Activated gamma-delta T cell (primary cell): ENCODE measurements at places on chromosomes 3 and 15.

GRCh38 chr3:158683230-158683962 is 10.9 kb upstream of the LXN start:
- DNase-seq = no peak

DNA sequence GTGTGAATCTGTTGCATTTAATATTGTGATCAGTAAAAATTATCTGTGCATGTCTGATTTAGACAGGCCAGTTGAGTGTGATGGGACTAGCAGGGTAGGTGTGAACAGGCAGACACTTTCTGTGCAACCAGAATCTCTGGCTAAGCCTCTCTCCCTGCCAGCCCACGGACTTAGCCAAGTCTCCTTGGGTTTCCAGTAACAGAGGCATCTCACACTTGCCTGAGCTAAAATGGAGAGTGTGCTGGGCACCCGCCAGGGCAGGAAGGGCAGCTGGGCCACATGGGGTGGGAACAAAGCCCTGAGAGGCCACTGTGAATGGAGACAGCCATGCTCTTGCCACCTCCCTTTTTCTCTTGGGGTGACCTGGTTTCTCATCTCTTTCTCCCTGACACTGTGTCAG is 12.5 kb upstream of the RPS27L start:
- DNase-seq = no peak

DNA sequence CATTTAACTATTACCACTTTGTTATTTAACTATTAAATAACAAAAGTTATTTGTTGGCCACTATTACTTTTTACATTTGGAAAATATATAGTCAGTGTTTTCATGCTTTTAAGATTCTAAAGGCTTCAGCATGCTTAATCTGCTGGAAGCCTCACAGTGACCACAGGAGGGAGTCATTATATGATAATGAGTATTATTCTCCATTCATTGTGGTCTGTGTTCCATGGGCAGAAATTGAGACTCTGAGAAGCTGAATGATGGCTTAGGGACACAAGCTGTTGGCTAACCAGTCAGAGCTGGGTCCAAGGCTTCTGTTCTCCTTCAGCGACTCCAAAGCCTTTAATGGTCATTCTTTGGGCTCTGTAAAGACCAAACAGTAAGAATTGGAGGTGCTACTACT is 64.7 kb downstream of the BFSP2 start:
- no peak for DNase-seq

GRCh38 chr3:15899388-15899787 is 101.6 kb upstream of the ANKRD28 start:
- DNase-seq = no peak

- no peak for DNase-seq
These were observed 37.8 kb downstream of the LARS2 start for GRCh38 chr3:45426161-45426560.

- DNase-seq = no peak
These were observed 34.4 kb downstream of the PPARG start for GRCh38 chr3:12323237-12323636.

- DNase-seq = no peak
These were observed 15.2 kb upstream of the SNX22 start for GRCh38 chr15:64136347-64136746.

DNA sequence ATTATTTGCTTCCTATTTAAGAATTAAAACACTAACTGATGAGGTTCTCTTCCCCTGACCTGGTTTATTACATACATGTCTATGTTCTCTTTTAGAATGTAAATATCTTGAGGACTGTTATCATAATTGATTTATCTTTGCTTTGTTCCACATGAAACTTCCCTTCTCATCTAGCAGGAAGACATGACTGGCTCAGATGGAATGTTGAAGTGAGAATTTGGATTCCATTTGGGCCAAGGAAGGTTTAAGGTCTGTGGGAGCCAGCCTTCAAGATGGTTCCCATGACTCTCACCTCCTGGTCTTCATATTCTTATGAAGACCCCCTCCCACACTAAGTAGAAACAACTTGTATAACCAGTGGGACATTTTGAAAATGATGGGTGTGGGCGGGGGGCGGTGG is 222.2 kb upstream of the GADL1 start:
- DNase-seq = no peak

GRCh38 chr3:3177861-3178497 is 1.5 kb downstream of the CRBN start:
- no peak for DNase-seq

GRCh38 chr3:106824856-106825255 is 552.4 kb upstream of the CCDC54 start:
- DNase-seq = no peak

GRCh38 chr3:156120528-156121251 is at the start of gene KCNAB1:
Gene KCNAB1 (plus strand): TSS chr3:156120578.
- DNase-seq = no peak

- no peak for DNase-seq
These were observed 975.5 kb upstream of the CFAP20DC start for GRCh38 chr3:60025096-60026050.

DNA sequence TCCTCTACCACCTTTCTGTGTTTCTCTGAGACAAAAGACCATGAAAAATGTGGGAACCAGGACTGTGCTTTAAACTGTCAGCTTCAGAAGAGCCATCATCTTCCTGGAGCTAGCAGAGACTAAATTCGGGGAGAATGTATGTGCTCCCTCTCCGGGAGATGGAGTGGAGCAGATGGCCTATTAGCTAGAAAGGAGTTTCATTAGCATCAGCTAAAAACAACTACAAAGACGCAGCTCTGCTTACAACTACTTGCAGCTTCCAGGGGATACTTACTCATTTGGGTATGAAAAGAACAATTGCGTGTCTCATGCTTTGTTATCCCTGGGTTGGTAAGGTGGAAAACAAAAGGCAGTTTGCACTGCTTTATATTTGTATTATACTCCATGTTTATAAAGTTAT is 159.6 kb downstream of the MFSD1 start:
- no peak for DNase-seq

- DNase-seq = no peak
These were observed 13.4 kb upstream of the TBC1D5 start for GRCh38 chr3:17755836-17756235.

DNA sequence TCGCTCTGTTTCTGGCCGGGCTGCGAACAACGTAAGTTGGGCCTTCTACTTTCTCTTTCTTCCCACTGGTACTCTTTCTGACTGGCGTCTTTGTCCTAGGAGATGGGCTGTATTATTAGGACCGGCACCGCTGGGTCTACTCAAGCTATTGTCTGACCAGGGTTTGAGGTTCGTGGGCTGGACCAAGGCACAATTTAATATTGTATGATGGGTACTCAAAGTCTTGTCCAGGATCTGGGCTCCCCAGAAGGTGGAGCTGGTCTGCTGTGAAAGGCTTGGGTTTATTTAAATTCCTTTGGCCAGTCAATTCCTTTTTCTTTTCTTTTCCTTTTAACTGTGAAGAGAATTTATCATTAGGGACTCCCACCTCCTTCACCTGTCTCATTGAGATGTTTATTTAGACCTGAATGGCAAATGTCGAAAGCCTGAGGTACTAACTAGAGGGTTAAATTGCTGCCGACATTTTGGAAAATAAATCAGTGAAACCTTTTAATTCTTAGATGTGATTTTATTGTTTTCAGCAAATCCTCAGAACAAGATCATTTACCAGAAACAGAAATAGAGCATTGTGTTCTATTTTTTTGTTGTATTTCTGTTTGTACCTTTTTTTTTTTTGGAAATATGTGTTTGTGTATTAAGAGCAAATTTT is 410 bp downstream of the LRRC49 start:
- DNase-seq = no peak

- DNase-seq = no peak
These were observed 120.5 kb downstream of the XXYLT1 start for GRCh38 chr3:195150181-195151118.

DNA sequence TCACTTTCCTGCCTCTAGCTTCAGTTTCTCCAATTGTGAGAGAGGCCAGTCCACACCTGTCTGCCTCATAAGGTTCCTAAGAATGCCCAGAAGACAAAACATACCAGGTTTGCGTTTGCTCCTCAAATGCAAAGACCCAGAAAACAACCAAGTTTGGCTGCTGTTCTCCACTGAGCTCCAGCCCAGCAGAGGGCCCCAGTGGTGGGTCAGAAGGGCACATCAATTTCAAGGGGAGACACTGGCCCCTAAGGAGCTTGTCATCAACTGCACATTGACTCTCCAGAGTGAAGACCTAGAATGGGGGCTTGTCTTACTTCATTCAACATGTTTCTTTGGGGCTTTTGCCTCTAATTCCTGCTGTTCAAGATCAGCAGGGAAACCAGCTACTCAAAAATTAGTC is 127.9 kb upstream of the SLC6A11 start:
- no peak for DNase-seq

- no peak for DNase-seq
These were observed 28.0 kb downstream of the SENP7 start for GRCh38 chr3:101484805-101485620.

DNA sequence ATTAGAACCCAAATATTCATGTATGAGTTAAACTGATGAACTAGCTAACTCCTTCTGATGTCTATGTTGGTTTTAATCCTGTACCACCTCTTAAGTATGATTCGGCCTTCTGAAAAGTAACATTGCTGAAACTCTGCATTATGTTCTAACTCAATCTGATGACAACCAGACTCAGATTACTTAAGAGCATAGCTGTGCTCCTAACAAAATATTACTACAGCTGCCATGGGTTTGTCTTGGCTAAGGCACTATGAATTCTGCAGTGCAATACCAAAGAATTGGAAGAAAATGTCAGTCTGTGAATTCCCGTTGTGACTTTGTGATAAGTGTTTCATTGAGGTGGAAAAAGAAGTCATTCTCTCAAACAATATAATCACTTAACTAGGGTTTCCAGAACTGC is 224.4 kb downstream of the ZMAT3 start:
- no peak for DNase-seq

DNA sequence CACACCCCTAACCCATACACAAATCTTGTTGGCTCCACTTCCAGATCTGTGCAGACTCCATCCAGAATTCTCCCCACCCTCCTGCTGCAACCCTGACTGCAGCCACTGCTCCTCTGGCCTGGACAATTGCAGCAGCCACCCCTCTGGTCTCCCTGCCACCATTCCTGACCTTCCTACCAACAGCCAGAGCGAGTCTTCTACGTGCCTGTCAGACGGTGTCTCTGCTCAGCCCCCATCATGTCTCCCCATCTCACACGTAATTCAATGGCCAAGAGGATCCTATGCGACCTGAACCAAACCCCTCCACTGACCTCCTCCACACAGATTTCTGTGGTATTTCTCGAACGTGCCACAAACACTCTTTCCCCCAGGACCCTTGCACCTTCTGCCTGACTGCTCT is 103.3 kb downstream of the TPRA1 start:
- no peak for DNase-seq

GRCh38 chr3:123152687-123153086 is 49.1 kb upstream of the SEC22A start:
- DNase-seq = no peak

GRCh38 chr3:172315401-172316091 is 132.7 kb downstream of the GHSR start:
- DNase-seq = no peak

DNA sequence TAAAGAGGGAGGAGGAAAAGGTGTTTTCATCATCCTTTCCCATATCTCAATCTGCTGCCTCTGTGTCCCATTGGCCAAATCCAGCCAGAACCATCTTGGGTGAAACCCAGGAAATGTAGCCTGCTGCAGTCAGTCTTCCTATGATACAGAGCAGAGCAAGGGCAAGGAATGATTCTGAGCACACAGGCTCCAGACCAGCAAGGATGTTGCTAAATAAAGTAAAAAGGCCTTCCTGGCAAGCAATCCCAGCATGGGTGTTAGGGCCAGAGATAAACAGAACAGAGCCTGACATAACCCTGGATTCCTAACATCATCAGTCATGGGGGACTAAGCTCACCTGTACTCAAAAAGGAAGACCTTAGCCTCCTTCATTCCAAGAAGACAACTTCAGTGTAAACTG is 90.7 kb upstream of the AGTR1 start:
- DNase-seq = no peak

GRCh38 chr15:85480923-85481322 is 100.5 kb downstream of the AKAP13 start:
- DNase-seq = no peak

DNA sequence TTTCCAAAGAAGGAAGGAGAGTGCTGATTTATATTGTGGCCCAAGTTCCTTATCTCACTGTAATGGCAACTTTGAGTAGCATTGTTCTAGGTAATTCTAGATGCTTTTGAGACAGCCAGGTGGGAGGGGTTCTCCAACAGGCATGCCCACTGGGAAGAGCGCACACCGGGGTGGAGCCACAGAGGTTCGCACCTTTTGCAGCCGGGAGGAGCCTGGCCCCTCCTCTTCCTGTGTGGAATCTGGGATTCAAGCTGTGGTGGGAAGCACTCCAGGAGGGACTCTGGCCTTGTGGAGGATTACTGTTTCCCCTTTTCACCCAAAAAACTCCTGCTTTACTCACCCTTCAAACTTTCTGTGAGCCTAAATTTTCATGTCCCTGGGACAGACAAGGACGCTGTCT is 53.1 kb downstream of the CFAP20DC start:
- DNase-seq = no peak

DNA sequence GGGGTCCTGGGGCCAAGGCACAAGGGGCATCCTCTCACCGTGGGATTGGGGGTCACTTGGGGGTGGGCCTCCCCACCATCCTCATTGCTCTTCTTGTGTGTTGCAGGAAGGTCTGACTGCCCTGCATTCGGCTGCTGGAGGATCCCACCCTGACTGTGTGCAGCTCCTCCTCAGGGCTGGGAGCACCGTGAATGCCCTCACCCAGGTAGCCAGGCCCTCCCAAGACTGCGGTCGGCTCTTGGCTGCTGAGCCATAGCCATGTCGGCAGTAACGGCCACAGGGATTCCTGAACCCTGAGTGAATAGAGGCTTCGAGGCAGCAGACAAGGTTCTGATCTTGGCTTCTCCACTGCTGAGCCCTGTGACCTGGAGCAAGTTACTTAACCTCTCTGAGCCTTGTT is 19.7 kb downstream of the ANKDD1A start:
- DNase-seq = no peak

GRCh38 chr3:165196577-165197480 is 645 bp upstream of the SLITRK3 start:
- DNase-seq = no peak

- no peak for DNase-seq
These were observed 121.4 kb upstream of the RARB start for GRCh38 chr3:25306705-25307104.

- no peak for DNase-seq
These were observed 278.9 kb downstream of the FEZF2 start for GRCh38 chr3:62094461-62094860.

DNA sequence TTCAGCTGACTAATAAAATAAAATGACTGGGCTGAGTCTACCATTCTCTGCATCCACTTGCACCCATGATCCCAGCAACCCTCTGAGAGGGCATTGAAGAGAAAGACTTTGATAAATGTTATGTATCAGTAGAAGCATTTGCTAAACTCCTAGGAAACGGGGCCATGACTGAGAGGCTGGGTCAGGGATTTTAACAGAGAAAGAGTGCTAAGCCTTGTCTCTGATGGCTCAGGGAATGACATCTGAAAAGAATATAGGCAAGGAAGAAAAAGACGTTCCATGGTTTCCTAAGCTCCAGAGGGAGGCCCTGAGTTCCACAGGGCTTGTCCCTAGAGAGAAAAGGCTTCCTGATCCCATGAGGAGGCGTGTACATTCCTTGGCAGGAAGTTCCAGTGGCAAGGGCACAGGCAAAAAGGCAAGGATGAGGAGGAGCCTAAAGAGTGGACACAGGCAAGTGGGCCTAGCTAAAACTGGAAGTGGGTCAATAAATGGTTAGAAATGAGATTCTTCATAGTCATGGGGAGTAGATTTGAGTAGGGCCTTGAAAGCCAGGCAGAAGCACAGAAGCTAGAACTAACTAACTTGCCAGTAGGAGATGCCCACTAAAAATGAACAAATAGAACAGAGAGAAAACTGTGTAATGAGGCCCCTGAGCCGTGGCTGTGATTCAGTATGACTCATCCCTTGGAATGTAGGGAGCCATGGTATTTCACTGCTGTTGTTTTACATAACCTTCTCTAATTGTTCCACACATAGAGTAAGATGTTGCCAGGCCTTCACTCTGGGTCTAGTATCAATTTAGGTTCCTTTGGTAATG is 44.9 kb upstream of the MANF start:
- no peak for DNase-seq
